Urothelium cell line (cell line): ENCODE measurements at places on chromosomes 4 and X.

- DNase-seq: peak; percentile 13
These were observed 55.9 kb upstream of the LEF1 start for GRCh38 chr4:108224611-108225053.

- DNase-seq: no peak
These were observed 39.8 kb upstream of the NAP1L5 start for GRCh38 chr4:88737307-88737941.

- no peak for DNase-seq
These were observed 165.3 kb downstream of the GASK1B start for GRCh38 chr4:158007566-158007965.

GRCh38 chr4:3407930-3408792 is 33.6 kb upstream of the HGFAC start:
- no peak for DNase-seq

- DNase-seq: no peak
These were observed 352.8 kb upstream of the EPHA5 start for GRCh38 chr4:66023061-66023460.

GRCh38 chr4:148944136-148944838 is 502.1 kb upstream of the NR3C2 start:
- no peak for DNase-seq

GRCh38 chr4:45475548-45475947 is 648.3 kb downstream of the GABRG1 start:
- DNase-seq: no peak

DNA sequence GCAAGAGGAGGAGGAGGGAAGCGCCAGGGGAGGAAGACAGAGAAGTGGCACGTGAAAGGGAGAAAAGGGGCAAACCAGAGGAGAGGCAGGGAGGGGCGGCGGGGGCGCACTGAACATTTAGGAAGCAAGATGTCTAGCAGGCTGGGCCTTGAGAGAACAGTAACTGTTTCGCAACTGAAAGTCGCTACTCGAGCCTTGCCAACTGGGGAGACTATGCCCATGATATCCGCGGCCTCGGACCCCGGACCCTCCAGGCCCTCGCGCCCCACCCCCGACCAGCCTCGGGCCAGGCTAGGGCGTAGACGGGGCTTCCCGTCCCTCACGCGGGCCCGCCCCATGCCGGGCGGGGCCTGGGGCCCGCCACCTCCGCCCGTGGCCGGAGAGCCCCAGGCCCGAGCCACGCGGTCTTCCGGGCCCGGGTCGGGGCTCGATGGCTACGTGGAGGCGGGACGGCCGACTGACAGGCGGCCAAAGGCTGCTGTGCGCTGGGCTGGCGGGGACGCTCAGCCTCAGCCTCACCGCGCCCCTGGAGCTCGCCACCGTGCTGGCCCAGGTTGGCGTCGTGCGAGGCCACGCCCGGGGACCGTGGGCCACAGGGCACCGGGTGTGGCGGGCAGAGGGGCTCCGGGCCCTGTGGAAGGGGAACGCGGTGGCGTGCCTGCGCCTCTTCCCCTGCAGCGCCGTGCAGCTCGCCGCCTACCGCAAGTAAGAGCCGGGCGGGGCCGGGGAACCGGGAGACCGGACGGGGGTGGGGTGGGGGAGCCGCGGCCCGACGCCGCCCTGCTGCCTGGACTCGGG is at the start of gene SLC25A43:
TSS of gene SLC25A43 (plus strand) at position 363 of the 798 bp plus-strand sequence. CDS start at position 431, 68 bp downstream.
- DNase-seq: peak; percentile 49

DNA sequence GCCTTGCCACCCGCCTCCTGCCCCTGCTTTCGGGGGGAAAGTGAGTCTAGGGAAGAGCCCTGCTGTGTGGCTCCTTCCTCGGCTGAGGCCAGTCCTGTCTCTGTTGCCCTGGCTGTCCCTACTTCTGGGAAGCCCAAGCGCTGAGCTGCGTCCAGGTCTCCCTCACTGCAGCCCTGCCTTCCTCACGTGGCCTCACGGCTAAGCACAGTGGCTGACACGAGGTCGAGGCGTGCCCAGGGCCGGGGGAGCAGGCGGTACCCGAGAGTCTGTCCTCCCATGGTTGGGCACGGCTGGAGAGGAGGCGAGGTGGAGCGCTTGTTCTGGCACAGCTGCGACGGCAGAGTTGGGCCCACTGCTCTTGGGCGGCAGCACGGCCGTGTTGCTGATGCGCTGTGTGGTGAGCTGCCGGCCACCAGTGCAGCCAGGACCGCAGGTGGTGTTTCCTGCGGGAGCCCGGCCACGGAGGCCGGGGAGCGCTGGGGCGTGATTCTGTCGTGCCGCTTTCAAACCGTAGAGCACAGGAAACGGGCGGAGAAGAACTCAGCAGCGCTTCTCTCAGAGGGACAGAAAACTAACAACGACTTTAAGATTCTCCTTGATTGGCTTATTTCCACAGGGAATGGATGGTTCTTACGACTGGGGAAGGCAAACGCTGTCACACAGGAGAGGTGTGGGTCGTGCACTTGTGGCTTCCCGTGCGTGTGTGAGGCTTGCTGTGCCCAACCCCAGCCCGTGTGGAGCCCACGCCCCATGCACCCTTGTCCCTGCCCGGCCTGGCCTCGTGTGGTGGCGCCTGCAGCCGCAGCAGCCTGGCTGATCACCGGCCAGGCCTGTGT is 21.3 kb downstream of the MAEA start:
- DNase-seq: no peak
